ENCODE measurements at places on chromosomes 13 and 19. TPM values are rescaled to one million over a fixed set of nuclear protein-coding genes. Genes with fewer than 3 reads are reported as not detected.

DNA sequence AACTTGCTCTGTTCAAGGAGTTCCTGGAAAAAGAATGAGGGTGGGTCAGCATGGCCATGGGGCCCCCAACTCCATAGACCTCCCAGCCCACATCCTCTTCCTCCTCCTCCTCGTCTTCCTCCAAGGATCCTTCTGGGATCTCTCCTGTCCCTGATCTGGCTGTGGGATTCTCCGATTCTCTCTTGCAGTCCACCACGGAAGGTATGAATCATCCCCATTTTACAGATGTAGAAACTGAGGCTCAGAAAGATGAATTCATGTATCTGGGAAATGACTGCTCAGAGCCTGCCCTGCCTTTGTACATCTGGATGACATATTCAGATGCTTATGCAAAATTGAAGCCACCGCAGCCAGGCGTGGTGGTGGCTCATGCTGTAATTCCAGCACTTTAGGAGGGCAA, 2.2 kb upstream of the KANK2 start:
- no peak overlapping the region for H3K27ac ChIP-seq
- no peak for DNase-seq

DNA sequence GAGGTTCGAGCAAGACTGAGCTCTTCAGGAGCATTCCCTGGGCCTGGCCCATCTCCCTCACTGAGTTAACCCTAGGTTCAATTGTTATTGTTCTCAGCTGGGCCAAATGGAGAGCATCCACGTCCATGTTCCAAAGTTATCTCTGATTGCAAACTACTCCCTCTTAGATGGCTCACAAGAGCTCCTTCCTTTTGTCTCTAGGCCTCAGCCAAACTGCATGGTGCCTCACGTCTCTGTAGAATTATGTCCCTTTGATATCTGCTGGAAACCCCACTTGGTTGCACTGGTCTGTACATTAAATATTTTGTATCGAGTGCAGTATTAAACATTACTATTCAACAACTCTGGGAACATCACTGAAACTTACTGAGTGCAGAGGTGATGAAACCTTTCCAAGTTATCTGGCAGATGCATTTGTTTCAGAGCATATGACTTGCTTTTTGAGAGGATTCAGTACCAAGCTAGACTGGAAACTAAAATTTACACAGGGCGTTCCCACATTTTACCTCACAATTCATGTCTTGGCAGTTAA, 38.1 kb downstream of the DOCK9 start:
- no peak for DNase-seq
- no peaks in the 10 kb centered on the region for H3K4me1 ChIP-seq
- no peak overlapping the region for H3K4me3 ChIP-seq
- no peak overlapping the region for H3K27ac ChIP-seq

DNA sequence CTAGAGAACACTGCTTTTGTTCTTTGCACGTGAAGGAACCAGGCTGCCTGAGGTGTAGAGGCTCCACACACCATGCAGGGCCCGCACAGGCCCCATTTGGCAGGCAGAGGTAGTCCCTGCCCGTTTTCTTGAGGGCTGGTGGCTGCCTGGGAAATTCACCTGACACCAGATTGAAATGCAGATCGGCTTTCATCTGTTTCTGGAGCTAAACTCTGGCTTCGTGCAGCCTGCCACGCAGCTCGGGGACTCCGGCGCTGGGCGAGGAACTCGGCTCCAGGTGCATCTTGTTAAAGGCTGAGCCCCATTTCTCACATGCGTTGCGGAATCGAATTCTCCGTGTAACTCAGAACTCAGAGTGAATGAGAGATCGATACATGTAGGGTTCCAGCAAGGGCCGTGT, 37.7 kb downstream of the ATP11A start:
- H3K4me1 ChIP-seq = peaks cover 47% of the 10 kb centered on the region
- no peaks in the 10 kb centered on the region for H3K27me3 ChIP-seq
- no peaks in the 10 kb centered on the region for H3K36me3 ChIP-seq
- H3K27ac ChIP-seq = no peak overlapping the region

TTYH1 gene
- total RNA-seq = not detected

PSG3 gene
- total RNA-seq = not detected

ZNF615 gene
- total RNA-seq = 14.4 TPM

DNA sequence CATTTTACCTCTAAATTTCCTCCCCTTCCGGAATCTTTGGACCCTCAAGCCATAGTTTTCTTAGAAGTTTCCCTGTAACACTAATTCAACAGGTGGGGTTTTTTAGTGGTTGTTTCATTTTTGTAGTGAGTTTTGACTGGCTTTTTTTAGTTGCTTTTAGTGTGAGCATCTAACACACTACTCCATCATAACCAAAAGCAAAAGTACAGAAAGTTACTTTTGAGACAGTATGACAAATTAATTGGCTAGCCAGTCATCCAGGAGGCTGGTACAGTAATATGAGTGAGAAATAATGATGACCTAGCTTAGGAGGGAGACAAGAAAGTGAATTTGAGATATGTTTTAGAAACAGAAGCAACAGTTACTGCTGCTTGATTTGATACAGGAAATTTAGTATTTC, 71.5 kb downstream of the DNAJC15 start:
- H3K36me3 ChIP-seq = no peaks in the 10 kb centered on the region
- no peaks in the 10 kb centered on the region for H3K27me3 ChIP-seq
- H3K27ac ChIP-seq = no peak overlapping the region
- H3K4me1 ChIP-seq = no peaks in the 10 kb centered on the region

ZNF254 gene
- total RNA-seq = 17.1 TPM

PRTN3 gene
- total RNA-seq = not detected

DNA sequence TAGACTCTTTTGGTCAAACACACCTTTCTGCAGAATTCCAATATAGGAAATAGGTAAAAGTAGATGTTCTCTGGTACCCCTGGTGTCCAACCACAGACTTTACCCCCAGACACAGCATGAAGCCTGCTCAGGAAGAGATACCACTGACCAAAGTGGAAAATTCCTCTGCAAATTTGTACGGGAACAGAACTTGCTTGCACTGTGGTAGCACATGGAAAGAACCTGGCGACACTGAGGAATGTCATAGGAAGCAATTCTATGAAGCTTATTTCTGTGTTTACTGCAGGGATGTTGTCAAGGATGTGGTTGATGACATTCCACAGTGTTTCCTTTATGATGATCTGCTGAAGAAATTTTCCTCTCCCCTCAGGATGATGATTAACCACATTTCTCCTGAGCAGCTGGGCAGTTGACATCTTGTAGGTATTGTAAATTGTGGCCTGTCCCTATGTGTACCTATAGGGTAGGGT, 48.9 kb upstream of the TNFSF11 start:
- H3K27me3 ChIP-seq = no peaks in the 10 kb centered on the region
- H3K4me3 ChIP-seq = no peak overlapping the region
- DNase-seq = no peak

DNA sequence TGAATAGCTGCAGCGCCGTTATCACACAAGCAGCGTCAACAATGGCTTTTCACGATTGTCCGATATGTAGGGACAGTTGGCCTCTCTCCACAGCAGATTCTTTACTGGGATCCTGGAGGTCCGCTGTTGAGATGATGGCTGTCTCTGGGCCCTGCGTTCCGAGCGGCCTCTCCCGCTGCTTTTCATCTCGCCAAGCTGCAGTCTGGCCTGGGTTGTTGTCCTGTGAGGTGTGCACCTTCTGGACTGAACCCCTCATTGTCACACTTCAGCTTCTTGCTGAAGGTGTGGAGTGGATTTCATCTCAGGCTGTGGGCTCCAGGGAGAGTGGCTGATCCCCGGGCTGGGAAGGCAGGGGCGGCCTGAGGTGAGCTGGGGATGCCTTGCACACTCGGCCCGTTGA, 9.6 kb downstream of the UPF1 start:
- H3K27ac ChIP-seq = no peak overlapping the region
- H3K27me3 ChIP-seq = no peaks in the 10 kb centered on the region
- peaks cover 6% of the 10 kb centered on the region for H3K36me3 ChIP-seq
- no peak overlapping the region for H3K4me3 ChIP-seq

GRCh38 chr19:35271546-35271945, 2.8 kb downstream of the USF2 start:
- H3K27me3 ChIP-seq = no peaks in the 10 kb centered on the region
- peaks cover 62% of the 10 kb centered on the region for H3K36me3 ChIP-seq
- peaks cover 13% of the 10 kb centered on the region for H3K4me1 ChIP-seq
- H3K27ac ChIP-seq = no peak overlapping the region

TPRX1 gene
- not detected for total RNA-seq

- H3K4me1 ChIP-seq = peaks cover 8% of the 10 kb centered on the region
- no peak for DNase-seq
- H3K27ac ChIP-seq = no peak overlapping the region
- no peaks in the 10 kb centered on the region for H3K36me3 ChIP-seq
- H3K27me3 ChIP-seq = no peaks in the 10 kb centered on the region
Measured at GRCh38 chr13:113743366-113744195, 15.4 kb upstream of the TMEM255B start.

GRCh38 chr19:4197625-4198466, 15.4 kb downstream of the ANKRD24 start:
- H3K4me1 ChIP-seq = no peaks in the 10 kb centered on the region
- no peak for DNase-seq
- H3K27me3 ChIP-seq = peaks cover 60% of the 10 kb centered on the region
- no peaks in the 10 kb centered on the region for H3K36me3 ChIP-seq

- H3K27ac ChIP-seq = no peak overlapping the region
- H3K36me3 ChIP-seq = no peaks in the 10 kb centered on the region
- no peak for DNase-seq
- H3K4me3 ChIP-seq = no peak overlapping the region
Measured at GRCh38 chr13:91136806-91137205, 210.7 kb upstream of the MIR17HG start.

C19orf81 gene
- total RNA-seq = 3.9 TPM

RPS28 gene
- 1,645 TPM for total RNA-seq

PCDH17 gene
- total RNA-seq = 65.4 TPM

DNA sequence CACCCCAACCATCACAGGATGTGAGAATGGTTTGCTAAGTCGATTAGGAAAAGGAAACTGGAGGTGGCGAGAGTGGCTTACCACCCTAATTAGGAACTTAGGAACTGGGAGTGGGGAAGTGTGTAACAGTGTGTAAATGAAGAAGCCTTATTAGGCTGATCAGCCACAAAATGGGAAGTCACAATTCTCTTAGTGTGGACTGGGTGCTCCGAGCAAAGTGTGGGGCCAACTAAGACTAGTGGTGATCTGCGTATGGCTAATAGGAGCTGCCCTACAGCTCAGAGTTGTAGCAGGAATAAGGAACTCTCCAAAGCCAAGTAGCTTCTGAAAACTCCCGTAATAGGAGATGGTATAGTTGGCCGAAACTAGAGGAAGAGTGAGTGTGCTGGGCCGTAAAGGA, 7.6 kb downstream of the SIGLEC11 start:
- DNase-seq = no peak
- H3K27ac ChIP-seq = no peak overlapping the region
- H3K36me3 ChIP-seq = no peaks in the 10 kb centered on the region
- no peaks in the 10 kb centered on the region for H3K27me3 ChIP-seq

NCR1 gene
- total RNA-seq = 1.5 TPM

DNA sequence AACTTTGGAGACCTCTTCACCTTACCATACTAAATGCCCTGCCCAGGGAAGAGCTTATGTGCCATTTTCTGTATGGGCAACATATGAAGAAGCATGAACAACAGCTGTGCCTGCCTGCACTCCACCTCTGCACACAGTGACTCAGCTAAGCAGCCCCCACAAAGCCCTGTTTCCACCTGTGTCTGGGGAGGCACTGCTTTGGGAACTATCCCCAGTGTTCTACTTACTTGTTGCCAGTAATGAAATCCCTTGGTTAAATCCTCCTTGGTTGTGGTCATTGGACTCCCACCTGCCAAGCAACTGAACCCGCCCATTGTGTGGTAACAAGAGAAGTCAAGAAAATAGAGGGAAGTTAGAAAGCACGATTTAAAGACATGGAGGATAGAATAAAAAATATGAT, 84.6 kb downstream of the NALCN start:
- no peak overlapping the region for H3K27ac ChIP-seq
- no peaks in the 10 kb centered on the region for H3K36me3 ChIP-seq
- no peaks in the 10 kb centered on the region for H3K4me1 ChIP-seq
- H3K27me3 ChIP-seq = no peaks in the 10 kb centered on the region
- no peak for DNase-seq

SOX1 gene
- total RNA-seq = not detected

ZNF441 gene
- total RNA-seq = 10.0 TPM

NTN5 gene
- 1.2 TPM for total RNA-seq

DNA sequence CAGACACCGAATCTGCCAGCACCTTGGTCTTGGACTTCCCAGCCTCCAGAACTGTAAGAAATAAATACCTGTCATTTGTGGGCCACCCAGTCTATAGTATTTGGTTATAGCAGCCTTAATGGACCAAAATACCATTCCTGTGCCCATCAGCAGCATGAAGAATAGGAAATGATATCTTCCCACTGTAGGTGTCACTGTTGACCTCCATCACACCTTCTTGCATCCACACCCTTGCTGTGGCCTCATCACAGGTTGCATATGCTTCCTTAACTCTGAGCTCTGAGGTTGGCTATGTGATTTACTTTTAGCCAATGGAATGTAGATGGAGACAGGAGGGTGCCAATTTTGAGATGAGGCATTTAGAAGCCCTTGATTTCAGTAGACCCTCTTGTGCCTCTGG, 242.0 kb upstream of the TSHZ3 start:
- H3K36me3 ChIP-seq = no peaks in the 10 kb centered on the region
- no peaks in the 10 kb centered on the region for H3K27me3 ChIP-seq
- H3K4me1 ChIP-seq = no peaks in the 10 kb centered on the region
- DNase-seq = no peak

DNA sequence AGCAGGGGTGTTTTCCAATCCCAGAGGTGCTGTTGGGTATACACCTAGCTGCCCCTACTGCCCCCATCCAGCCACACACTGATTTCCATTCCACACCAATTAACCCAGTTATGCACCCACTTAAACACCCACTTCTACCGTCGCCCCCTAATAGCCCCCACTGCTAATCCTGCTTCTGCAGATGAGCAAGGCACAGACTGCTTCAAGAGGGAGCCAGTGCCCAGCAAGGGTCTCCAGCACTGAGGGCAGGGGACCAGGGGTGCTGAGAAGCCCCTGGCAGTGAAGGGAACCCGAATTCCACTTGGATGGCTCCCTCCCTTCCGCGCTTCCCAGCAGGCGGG, 1.2 kb downstream of the FXYD7 start:
- peaks cover 17% of the 10 kb centered on the region for H3K4me1 ChIP-seq
- no peak overlapping the region for H3K4me3 ChIP-seq
- H3K36me3 ChIP-seq = no peaks in the 10 kb centered on the region
- no peak overlapping the region for H3K27ac ChIP-seq
- H3K27me3 ChIP-seq = peaks cover 12% of the 10 kb centered on the region

FAM216B gene
- not detected for total RNA-seq

DNA sequence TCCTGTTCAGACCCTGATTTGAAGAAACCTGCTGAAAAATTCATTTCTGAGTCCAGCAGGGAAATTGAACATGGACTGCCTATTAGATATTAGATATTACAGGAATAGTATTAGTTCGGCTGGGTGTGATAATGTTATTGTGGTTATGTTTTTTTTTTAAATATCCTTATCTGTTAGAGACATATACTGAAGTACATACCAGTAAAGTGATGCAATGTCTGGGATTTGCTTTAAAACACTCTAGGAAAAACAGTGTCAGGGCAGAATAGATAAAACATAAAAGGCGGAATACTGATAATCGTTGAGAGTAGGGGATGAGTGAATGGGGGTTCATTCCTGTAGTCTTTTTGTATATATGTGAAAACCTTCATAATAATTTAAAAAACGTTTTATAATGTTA, 28.7 kb upstream of the AMER2 start:
- no peaks in the 10 kb centered on the region for H3K27me3 ChIP-seq
- no peak overlapping the region for H3K27ac ChIP-seq
- H3K4me1 ChIP-seq = no peaks in the 10 kb centered on the region
- H3K4me3 ChIP-seq = no peak overlapping the region

GRCh38 chr19:17511724-17512573, 500 bp downstream of the PGLS start:
- H3K27ac ChIP-seq = peak overlapping the region; percentile 97
- H3K4me3 ChIP-seq = peak overlapping the region; percentile 77
- peak; percentile 96 for DNase-seq
- no peaks in the 10 kb centered on the region for H3K36me3 ChIP-seq
- H3K27me3 ChIP-seq = no peaks in the 10 kb centered on the region

SERPINE3 gene
- total RNA-seq = not detected

Data from upper lobe of right lung (tissue), 1 donor.